CMK (cell line): ENCODE measurements at places on chromosomes 2 and 18.

- no peak for DNase-seq
Measured at GRCh38 chr2:156430236-156430979, 5.8 kb upstream of the GPD2 start.

- no peak for DNase-seq
Measured at GRCh38 chr18:34158881-34159690, 65.6 kb downstream of the NOL4 start.

DNA sequence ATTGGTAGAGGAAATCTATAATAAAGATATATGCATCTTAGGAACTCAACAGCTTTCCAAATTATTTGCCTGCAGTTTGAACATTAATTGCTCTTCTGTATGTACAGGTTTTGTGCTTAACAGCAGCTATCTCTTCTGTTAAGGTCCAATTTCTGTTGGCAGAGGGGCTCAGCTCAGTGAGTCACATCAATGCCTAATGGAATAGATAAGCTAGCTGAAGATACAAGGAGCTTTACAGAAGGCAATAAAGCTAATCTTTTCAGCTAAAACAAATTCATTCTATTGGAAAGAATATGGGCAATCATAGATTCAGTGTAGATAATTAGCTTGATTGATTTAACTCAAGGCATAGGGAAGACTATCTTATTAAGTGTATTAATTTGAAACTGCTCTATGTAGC lies 58.4 kb upstream of the UNC80 start:
- DNase-seq: no peak

- DNase-seq: no peak
Measured at GRCh38 chr2:189439342-189439741, 1.9 kb upstream of the WDR75 start.

DNA sequence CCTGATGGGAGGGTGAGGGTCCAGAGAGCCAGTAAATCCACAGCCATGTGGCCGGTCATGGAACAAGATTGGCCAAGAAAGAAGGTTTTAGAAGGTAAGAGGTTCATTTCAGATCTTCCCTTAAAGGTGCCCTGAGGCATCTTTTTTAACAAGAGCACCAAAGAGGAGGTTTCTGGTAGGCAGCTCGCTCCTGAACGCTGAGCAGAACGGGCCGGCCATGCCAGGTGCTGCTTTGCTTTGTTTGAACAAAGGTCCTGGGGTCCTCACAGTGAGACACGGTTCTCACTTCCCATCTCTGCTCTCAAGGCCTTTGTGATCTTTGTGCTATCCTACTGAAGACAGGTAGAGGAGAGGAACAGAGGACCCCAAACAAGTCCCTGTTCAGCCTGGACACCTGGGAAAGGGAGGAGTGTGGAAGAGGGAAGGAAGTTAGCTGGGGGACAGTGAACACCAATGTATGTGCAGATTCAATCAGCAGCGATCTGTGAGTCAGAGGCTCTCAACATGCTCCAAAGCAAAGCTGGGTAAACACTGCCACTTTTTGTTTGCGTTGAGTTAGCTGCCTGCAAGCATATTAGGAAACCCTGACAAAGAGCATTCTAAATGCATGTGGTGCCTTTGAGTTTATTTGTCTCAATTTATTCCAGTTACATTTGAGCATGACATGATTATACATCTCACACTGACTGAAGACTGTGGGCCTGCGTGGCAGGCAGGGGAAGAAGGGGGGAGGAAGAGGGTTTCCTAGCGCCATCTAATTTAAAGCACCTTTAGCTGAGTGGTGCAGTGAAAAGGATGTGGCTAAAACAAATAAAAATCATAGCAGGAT lies 102.4 kb downstream of the ASB1 start:
- no peak for DNase-seq

DNA sequence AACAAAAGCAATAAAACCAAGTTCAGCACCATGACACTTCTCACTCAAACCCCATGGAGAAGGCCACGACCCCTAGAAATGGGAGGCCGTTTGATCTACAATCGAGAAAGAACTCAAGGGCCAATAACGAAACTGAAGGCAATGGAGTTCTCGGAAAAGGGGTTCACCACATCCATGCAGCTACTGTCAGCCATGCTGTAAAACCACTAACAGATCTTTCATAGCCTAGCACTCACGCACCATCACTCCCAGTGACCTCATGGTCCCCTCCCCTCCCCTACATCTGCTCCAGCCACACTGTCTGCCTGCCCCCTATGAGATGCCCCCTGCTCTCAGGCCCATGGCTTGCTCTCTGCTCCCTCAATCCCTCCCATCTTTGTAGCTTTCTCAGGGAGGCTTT lies 135.3 kb downstream of the TMEM163 start:
- no peak for DNase-seq

GRCh38 chr2:184890311-184890710 lies 292.0 kb downstream of the ZNF804A start:
- no peak for DNase-seq

GRCh38 chr2:238166391-238167343 lies 7.9 kb downstream of the ERFE start:
- no peak for DNase-seq

GRCh38 chr2:56014046-56014730 lies 90.6 kb upstream of the EFEMP1 start:
- no peak for DNase-seq

DNA sequence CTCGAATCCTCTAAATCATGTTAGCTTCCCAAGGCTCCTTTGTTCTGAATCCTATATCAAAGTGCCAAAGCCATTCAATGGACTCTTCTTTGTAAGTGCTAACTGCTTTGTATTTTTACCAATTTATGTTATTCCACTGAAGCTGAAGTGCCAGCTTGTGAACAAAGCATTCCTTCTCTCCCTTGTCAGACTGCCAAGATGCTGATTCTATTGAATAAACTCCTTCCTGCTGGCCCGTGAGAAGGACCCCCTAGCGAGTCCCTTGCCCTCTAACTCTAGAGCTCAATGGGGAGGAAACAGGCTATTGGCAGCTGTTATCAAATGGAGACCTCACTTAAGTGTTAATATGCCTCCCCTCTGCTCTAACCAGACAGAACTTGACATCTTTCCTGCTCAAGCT lies 1097.9 kb upstream of the CNTNAP5 start:
- DNase-seq: no peak

DNA sequence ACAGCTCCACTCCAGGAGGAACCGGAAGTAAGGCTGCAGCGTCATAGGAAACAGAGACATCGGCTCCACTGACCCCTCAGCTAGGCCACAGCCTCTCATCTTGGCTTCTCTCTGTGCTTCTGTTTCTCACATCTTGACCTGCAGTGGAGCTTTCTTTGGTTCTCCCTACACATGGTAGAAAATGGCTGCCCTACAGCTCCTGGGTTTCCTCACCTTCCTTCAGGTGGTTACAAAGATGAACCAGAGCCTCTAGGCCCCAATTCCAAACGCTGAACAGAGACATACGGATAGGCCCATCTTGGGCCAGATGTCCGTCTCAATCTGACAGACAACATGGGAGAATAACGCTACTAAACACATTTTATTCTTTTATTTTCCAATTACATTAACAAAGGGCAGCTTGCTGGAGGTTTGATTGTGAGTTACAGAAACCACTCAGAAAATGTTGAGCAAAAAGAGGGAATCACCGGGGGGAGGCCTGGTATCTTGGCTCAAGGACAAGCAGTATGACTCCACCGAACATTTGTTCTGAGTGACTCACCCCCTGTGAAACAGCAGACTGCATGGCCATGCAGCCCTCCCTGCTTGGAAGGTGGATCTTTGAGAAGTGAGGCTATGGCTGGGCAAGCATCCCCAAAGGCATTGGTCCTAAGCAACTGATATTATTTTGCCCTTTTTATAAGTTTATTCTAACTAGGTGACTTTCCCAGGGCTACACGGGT lies 303.5 kb downstream of the CDCA7 start:
- DNase-seq: no peak

- DNase-seq: no peak
Measured at GRCh38 chr2:10303181-10303693, 533 bp downstream of the HPCAL1 start.

GRCh38 chr2:205103699-205104098 lies 558.4 kb downstream of the PARD3B start:
- DNase-seq: no peak

DNA sequence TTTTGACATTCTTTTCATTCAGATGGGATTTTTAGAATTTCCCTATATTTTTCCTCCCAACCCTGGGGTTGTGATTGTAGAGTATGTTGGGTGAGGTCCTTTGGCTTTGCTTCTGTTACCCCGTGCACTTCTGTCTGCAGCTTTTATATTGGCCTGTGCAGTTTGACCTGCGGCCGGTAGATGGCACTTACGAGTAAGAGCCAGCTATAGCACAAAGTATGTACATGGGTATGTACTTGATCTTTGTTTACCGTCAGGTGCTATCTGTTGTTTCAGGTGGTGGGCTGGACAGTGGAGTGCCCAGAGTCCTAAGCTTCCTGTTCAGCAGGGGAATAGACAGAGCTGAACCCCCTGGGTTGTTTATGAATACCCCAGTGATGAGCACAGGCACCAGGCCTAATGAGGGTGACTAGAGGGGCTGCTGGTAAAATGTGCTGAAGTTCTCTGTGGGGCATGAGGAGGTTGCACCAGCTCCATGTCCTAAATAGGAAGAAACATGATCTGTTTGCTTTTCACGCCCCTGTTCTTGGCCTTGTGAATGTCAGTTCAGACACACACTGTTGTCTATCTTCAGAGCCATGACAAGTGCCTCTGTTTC lies 58.9 kb upstream of the THUMPD2 start:
- peak; percentile 38 for DNase-seq
